ENCODE measurements at places on chromosomes 5 and 9.
A peak's percentile ranks its signal among the peaks of the same experiment; 100 is the strongest.

GRCh38 chr5:9604416-9604815 lies 25.7 kb downstream of the TAS2R1 start:
- DNase-seq, result no peak

- DNase-seq, result no peak
Observed at GRCh38 chr5:17720071-17720470, 85.8 kb downstream of the TAF11L14 start.

- no peak for DNase-seq
Observed at GRCh38 chr9:68669218-68669617, 35.8 kb upstream of the PIP5K1B start.

DNA sequence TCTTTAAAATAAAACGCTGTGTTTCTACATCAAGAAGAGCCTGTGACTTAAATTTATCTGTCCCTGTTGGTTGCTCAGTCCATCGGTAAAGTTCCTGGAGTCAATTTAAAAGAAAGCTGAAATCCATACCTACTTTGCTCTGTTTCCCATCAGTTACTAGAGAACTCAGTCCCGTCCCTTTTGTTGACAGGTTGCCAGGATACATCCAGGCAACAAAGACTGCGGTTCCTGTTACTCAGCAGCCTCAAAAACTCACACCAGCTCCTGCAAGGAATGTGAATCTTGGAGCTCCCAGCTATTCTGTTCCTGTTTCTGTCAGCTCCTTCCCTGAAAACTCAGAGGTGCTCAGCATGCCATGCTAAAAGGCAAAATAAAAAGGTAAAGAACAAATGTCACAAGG lies at the start of gene ZNF474:
ZNF474 (plus strand) TSS at position 241 of the 400 bp plus-strand sequence. CDS start 22,445 bp downstream, outside the sequence.
- peak; percentile 29 for DNase-seq

GRCh38 chr5:62017092-62017491 lies 288.9 kb upstream of the KIF2A start:
- no peak for DNase-seq

DNA sequence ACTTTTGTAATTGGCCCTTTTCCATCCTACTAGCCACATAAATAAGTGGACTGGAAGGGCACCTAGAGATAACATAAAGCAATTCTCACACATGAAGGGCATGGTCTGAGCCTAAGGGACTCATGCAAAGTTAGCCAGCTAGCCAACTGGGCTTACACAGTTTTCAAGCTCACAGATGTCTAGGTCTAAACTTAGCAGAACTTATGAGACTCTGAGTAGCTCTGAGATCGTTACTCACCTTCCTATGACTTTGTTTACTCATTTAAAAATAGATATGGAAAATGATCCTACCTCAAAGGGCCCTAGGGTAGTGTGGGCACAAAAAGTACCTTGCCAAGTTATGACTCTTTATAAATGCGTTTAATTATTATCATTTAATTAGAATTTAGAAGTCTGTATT lies 410.4 kb upstream of the MPDZ start:
- DNase-seq, result no peak

GRCh38 chr9:21110708-21111576 lies 30.7 kb downstream of the IFNW1 start:
- peak; percentile 19 for DNase-seq

DNA sequence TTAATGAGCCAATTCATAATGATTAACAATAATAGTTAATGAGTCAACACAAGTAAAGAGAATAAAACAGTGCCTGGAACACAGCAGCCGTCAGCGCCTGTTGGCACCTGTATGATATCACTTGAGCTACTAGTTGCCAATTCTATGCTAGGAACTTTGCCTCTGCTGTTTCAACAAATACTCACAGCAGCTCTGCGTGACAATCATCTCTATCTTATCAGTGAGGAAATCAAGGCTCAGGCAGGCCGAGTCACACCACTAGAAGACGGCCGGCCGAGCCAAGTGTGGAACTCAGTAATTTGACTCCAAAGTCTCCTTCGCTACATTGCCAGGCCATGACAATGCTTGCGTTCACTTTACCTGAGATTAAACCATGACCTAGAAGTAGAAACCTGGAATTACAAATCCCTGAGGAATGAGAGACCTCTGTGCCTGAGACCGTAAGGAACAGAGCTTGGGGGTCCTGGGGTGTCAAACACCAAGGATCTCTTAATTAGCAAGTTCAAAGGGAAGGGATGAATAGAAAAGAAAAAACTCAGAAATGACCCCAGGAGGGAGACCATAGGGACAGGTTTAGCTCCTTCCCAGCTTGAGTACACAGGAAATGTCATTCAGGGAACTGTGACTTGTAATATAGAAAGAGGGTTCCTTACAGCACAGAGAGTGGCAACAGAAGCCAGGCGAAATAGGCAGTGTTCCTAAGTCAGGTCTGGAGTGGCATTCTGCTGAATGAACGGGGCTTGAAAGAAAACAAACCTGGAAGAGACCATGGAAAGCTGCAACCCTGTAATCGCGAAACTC lies 109.1 kb downstream of the SUSD1 start:
- peak; percentile 92 for DNase-seq

- no peak for DNase-seq
Observed at GRCh38 chr9:137658781-137659180, 40.0 kb downstream of the EHMT1 start.

GRCh38 chr9:100131216-100131615 lies 32.2 kb downstream of the INVS start:
- no peak for DNase-seq

- DNase-seq, result no peak
Observed at GRCh38 chr5:150431574-150431973, 18.0 kb downstream of the RPS14 start.

DNA sequence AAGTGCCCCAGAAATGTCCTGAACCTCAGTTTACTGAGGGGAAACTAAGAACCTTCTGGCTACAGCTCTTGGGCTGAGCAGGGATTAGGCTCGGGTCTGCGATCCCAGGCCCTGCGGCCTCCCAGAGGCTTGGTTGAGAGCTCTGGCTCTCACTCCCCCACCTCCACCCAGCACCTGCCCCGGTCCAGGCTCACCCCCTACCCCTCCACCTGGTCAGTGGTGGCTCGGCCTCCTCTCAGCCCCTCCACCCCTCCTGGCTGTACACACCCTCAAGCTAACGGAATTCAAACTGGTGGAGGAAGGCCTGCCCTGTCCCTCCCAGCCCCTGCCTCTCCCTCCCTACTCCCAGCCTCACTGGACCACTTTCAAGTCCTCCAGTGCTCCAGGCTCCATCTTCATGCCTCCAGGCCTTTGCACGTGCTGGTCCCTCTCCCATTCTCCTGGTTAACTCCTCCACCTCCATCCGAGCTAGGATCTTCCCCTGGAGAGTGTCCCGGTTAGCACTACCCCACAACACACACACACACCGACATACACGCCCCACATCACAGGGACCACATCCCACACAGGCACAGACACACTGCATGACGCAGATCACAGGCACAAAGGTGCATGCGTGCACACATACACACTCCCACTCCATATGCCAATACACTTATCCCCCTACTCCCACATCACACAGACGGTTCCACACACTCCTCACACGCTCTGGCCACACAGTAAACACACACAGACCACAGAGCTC lies 130.9 kb downstream of the C9orf50 start:
- no peak for DNase-seq

DNA sequence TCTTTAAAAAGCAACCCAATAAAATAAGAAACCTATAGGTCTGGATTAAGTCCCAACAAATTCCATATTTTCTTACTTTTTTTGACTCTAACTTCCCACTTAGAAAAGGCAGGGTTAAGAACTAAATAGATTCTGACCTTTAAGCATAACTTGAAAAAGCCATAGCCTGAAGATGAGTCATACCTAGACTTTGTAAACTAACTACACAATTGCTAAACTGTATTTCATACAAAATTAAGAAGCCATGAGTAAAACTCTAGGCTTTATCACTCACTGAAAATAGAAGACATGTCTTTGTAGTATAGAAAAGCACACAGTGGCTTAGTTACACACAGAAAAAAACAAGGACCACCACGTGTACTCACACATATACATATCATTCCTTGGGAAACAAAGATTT lies 51.5 kb downstream of the MLLT3 start:
- no peak for DNase-seq

GRCh38 chr9:124723352-124723751 lies 47.8 kb downstream of the NR6A1 start:
- DNase-seq, result no peak

DNA sequence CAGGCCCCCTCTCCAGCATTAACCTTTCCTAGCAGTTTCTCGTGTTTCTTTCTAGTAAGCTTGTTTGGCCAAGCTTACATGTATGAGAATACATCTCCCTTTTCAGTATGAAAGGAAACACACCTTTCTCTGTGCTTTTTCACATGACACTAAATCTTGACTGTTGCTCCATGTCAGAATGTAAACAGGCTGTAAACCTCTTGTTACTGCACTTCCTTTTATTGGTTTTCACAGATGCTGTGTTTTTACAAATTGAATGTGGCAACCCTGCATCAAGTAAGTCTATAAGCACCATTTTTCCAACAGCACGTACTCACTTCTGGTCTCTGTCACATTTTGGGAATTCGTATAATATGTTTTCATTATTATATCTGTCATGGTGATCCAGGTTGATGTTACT lies 2.2 kb upstream of the CANX start:
- DNase-seq, result no peak

GRCh38 chr9:115498303-115498702 lies 380.3 kb upstream of the TNC start:
- DNase-seq, result no peak

GRCh38 chr5:16600946-16601345 lies 15.9 kb downstream of the RETREG1 start:
- no peak for DNase-seq

DNA sequence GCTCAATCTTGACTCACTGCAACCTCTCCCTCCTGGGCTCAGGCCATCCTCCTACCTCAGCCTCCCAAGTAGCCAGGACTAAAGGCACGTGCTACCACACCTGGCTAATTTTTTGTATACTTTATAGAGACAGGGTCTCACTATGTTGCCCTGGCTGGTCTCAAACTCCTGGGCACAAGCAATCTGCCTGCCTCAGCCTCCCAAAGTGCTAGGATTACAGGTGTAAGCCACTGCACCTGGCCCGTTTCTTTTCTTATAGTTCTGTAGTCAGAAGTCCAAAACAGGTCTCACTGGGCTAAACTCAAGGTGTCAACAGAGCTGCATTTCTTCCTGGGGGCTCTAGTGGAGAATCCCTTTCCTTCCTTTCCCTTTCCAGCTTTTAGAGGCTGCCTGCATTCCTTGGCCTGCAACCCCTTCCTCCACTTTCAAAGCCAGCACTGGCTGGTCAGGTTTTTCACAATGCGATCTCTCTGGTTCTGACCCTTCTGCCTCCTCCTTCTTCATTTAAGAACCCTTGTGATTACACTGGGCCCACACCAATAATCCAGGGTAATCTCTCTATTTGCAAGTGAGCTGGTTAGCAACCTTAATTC lies 16.3 kb downstream of the IRF1 start:
- DNase-seq, result no peak

- no peak for DNase-seq
Observed at GRCh38 chr9:7094052-7094451, 336.3 kb downstream of the KDM4C start.

GRCh38 chr9:33858423-33858822 lies 41.5 kb downstream of the UBE2R2 start:
- DNase-seq, result peak; percentile 22

DNA sequence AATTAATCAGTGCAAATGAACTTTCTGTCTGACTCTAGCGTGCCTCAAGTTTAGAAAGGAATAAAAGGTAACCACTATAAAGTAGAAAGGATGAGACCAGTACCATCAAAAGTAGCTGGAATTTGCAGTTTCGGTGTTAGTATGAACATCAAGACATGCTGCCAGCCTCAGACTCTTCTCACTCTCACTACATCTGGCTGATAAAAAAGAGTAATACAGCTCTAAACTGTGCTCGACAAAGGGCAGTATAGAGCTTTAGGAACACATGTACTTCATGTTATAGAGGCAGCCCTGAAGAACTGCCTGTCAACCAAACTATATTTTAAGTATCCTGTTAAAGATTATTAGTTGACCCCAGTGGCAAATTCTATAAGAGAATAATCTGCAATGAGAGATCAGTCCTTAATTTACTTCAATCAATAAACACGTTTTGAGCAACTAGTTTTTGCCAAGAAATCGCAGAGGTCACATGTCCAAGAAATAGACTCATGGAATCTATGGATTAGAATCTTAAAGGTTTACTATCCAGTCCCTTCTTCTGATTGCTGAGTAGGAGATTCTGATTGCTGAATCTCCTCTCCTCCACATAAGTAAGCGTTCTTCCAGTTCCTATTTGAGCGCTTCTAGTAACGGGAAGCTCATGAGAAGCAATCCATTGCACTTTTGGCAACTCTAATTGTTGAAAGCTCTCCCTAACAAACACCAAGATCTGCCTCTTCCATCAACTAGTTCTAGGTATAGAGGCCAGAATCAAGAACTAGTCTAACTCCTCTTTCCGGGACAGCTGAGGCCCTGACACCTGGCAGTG lies 941 bp downstream of the XPA start:
- DNase-seq, result no peak

- DNase-seq, result peak; percentile 23
Observed at GRCh38 chr9:33852216-33852826, 35.4 kb downstream of the UBE2R2 start.

DNA sequence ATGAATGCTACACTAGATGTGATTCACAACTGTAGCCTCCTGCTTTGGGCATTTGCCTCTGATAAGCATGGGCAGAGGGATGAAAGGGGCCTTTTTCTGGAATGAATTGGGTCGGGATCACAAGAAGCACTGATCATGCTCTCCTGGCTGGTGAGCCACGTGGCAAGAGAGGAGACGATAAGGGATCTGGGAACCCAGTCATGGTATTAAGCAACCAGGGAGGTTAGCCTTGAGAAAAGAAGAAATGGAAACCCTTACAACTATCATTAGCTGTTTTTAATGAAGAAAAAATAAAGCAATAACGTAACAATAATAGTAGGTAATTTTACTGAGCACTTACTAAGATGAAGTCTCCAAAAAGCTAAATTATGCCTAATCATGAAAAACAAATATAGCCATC lies 50.0 kb upstream of the RAI14 start:
- DNase-seq, result no peak

DNA sequence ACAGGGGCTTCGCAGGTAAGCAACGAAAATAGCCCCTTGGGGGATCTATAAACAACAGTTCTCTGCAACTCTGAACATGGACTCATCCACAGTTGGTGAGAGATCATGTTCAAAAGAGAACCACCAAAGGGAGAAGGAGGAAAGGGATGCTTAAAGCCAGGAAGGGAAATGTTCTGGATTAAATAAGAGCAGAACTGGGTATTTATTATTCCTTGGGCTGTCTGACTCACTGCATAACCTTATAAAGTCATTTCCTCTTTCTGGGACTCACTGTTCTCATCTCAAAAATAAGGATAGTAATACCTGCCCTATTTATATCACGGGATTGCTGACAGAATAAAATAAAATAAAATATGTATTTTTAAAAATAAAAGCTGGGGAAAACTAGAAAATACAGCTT lies 11.2 kb upstream of the MARCHF3 start:
- DNase-seq, result no peak

GRCh38 chr9:113501129-113501686 lies 37.7 kb downstream of the RGS3 start:
- DNase-seq, result no peak
